Ovary (tissue), 10 donors: ENCODE measurements at places on chromosomes 4 and X. TPM values are rescaled to one million over a fixed set of nuclear protein-coding genes. Genes with fewer than 3 reads are reported as not detected.
A peak's percentile ranks its signal among the peaks of the same experiment; 100 is the strongest.

DNA sequence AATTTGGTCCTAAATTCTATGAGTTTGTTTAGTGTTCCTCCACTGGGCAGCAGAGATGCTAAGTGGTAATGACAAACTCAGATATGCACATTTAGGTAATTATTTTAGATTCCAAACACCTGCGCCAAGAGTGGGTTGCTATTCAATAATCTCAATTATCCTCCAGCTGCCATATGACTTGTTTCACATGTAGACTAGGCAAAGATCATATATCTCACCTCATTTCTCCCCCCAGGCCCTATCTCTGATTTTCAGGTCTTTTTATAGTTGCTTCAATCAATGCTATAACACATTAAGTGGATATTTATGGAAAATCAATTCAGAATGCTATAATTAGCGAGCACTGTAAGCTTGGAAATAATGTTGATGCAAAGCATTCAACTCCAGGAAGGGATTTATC is 217.6 kb downstream of the KCTD8 start:
- no peaks in the 10 kb centered on the region for H3K27me3 ChIP-seq
- DNase-seq = no peak
- H3K27ac ChIP-seq = no peak overlapping the region
- no peaks in the 10 kb centered on the region for H3K36me3 ChIP-seq

GRCh38 chr4:75722417-75722816 is 2.0 kb upstream of the USO1 start:
- H3K27me3 ChIP-seq = no peaks in the 10 kb centered on the region
- DNase-seq = no peak
- no peak overlapping the region for H3K27ac ChIP-seq
- H3K4me3 ChIP-seq = no peak overlapping the region
- peaks cover 4% of the 10 kb centered on the region for H3K4me1 ChIP-seq

DNA sequence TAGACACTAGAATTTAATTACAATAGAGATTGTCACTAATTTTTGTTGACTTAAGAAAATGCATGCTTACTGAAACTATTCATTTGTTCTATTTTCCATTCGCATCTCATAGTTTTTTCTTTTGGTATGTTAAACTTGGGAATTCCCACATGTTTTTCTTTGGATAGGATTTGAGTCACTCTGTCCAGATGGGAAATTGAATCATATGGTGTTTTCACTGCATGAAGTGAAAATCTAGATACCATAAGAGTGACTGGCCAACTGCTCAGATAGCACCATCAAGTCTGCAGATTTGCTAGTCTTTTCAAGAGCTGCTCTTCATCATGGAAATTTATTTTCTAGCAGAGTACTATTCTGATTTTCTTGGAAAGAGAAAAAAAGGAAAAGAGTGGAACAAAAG is 172.6 kb downstream of the FAM47B start:
- H3K27me3 ChIP-seq = no peaks in the 10 kb centered on the region
- H3K27ac ChIP-seq = no peak overlapping the region
- no peak overlapping the region for H3K4me3 ChIP-seq
- no peak for DNase-seq

The H2BW2 gene
- total RNA-seq = 0.12 TPM

DNA sequence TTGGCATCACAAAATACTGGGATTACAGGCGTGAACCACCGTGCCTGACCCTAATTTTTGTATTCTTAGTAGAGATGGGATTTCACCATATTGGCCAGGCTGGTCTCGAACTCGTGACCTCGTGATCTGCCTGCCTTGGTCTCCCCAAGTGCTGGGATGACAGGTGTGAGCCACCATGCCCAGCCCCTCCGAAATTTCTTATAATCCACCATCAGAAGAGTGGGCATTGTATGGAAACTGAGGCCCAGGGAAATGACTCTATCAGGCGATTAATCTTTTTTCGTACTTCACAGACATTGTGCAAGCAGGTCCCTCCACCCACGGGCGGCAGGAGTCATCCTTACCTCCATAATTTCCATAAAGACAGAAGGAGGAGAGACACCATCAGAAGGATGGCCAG is 16.0 kb downstream of the CRLF2 start:
- no peaks in the 10 kb centered on the region for H3K4me1 ChIP-seq
- H3K27ac ChIP-seq = no peak overlapping the region
- no peak for DNase-seq

GRCh38 chr4:37799941-37800554 is 26.4 kb upstream of the PGM2 start:
- no peaks in the 10 kb centered on the region for H3K27me3 ChIP-seq

DNA sequence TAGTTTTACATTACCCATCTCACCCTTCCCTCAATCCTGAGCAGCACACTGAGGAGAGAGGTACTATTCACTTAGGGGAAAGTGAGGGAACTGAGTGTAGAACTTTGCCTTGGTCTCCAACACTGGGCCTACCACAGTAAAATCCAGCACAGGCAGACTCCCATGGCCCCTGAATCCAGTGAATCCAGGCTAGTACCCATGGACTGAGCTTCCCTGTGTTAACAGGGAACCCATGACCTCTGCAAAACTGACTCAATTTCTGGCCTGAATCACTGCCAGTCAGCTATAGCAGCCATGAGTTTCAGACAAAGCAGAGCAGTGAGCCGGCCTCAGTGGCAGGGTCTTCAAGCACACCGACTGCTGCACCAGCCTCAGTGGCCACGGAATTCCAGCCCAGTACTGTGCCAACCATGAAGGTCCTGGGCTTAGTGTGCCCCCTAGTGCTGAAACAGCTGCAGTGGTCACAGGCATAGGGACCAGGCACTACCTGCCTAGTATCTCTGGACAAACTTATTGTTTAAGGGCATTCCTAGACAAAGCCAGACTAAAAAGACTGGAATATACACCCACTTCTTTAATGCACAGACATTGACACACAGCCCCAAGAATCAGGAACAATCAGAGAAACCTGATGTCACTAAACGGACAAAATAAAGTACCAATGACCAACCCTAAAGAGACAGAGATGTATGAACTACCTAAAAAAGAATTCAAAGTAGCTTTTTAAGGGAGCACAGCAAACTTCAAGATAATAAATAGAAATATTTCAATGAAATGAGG is 127.4 kb upstream of the RPL34 start:
- no peak for DNase-seq
- H3K27me3 ChIP-seq = no peaks in the 10 kb centered on the region
- no peak overlapping the region for H3K4me3 ChIP-seq
- H3K27ac ChIP-seq = no peak overlapping the region

GRCh38 chr4:173801876-173802661 is 272.0 kb upstream of the HAND2 start:
- no peak for DNase-seq
- H3K36me3 ChIP-seq = no peaks in the 10 kb centered on the region
- H3K27me3 ChIP-seq = no peaks in the 10 kb centered on the region
- H3K4me1 ChIP-seq = peaks cover 3% of the 10 kb centered on the region
- H3K4me3 ChIP-seq = no peak overlapping the region
- H3K27ac ChIP-seq = no peak overlapping the region

- H3K27ac ChIP-seq = no peak overlapping the region
- H3K4me3 ChIP-seq = no peak overlapping the region
- H3K4me1 ChIP-seq = no peaks in the 10 kb centered on the region
- DNase-seq = no peak
Measured at GRCh38 chr4:78484574-78484973, 67.0 kb upstream of the ANXA3 start.

GRCh38 chr4:102847687-102848086 is 20.3 kb upstream of the UBE2D3 start:
- no peaks in the 10 kb centered on the region for H3K4me1 ChIP-seq
- no peak for DNase-seq
- no peaks in the 10 kb centered on the region for H3K36me3 ChIP-seq
- no peaks in the 10 kb centered on the region for H3K27me3 ChIP-seq

DNA sequence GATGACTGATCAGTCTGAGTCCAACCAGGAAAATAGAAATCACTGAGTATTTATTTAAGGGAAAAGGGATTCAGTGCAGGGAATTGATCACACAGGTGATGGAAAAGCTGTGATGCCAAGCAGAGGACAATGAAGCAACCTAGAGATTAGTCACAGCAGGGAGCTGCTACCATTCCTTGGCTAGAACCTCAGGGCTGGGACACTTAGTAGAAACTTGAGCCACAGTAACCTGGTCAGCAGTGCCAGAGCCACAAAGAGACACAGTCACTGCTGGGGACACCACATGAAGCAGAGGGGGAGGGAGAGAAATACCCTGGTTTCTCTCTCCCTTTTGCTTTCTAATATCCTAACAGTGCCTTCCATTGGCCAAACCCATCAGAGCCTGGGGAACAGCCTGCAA is 38.7 kb downstream of the RTL9 start:
- H3K4me3 ChIP-seq = no peak overlapping the region
- H3K27ac ChIP-seq = no peak overlapping the region
- H3K4me1 ChIP-seq = no peaks in the 10 kb centered on the region

DNA sequence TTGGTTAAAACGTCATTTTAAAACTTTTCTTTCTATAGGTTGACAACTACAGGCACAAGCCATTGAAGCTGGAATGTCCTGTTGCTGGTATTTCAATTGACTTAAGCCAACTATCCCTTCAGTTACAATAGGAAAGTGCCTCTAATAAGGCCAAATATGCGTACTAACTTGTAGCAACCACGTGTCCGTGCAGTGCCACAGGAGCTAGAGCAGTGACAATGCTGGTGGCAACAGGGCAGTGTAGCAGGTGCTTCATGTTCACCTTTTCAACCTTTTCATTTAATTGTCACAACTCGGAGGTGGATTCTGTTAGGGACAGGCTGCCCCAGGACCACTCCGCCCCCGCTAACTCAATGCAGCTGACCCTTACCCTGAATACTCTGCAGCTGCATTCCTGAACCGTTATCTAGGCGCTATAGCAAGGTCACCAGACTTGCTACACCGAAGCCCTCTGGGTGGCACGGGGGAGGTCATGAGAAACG is 37.7 kb downstream of the ERVMER34-1 start:
- peaks cover 11% of the 10 kb centered on the region for H3K4me1 ChIP-seq
- peak overlapping the region; percentile 91 for H3K27ac ChIP-seq
- H3K27me3 ChIP-seq = no peaks in the 10 kb centered on the region
- H3K36me3 ChIP-seq = no peaks in the 10 kb centered on the region

The STAP1 gene
- total RNA-seq = not detected

DNA sequence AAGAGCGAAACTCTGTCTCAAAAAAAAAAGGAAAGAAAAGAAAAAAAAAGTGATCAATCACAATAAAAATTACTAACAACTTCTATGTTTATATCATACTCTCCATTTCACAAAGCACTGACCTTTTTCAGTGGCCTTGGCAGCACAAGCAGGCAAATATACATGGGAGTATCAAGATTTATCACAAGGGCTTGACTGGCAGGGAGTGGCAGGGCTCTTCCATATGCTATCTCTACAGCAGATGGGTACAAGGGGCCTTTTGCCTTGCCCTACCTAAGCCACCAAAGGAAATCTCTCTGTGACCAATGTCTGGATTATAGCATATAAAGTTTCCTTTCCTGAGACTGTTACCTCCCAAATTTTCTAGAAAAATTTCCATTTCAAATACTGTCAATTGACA is 24.4 kb downstream of the TSPAN5 start:
- no peaks in the 10 kb centered on the region for H3K36me3 ChIP-seq
- peaks cover 24% of the 10 kb centered on the region for H3K4me1 ChIP-seq
- H3K27ac ChIP-seq = no peak overlapping the region
- no peak overlapping the region for H3K4me3 ChIP-seq
- H3K27me3 ChIP-seq = no peaks in the 10 kb centered on the region
- DNase-seq = no peak

- no peak overlapping the region for H3K27ac ChIP-seq
- H3K4me1 ChIP-seq = peaks cover 9% of the 10 kb centered on the region
- H3K27me3 ChIP-seq = no peaks in the 10 kb centered on the region
- peak overlapping the region; percentile 42 for H3K4me3 ChIP-seq
Measured at GRCh38 chr4:78059524-78059889, 2.4 kb downstream of the FRAS1 start.

The EXOC1 gene
- 32.7 TPM for total RNA-seq

DNA sequence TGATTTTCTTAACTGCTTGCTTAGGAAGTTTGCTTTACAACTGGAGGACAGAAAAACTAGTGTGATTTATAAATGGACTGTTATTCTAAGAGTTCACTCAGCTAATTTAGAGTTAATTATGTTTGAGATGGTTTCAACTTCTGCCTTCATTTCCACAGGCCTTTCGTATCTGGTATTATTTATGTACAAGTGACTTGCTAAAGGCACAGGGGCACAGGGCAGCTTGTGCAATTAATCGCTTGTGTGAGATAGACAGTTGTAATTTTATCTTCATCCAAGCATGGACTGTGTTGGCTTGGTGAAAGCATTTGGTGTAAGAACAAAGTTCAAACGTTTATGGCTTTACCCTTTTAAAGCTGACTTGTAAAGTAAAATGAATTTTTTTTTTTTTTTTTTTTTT is 38.3 kb downstream of the GPAT3 start:
- H3K4me1 ChIP-seq = no peaks in the 10 kb centered on the region
- H3K27me3 ChIP-seq = no peaks in the 10 kb centered on the region
- no peak for DNase-seq
- no peak overlapping the region for H3K4me3 ChIP-seq

The LRIT3 gene
- total RNA-seq = 0.10 TPM

GRCh38 chr4:166700592-166700991 is 533.7 kb downstream of the SPOCK3 start:
- H3K36me3 ChIP-seq = no peaks in the 10 kb centered on the region
- H3K4me1 ChIP-seq = no peaks in the 10 kb centered on the region
- H3K27ac ChIP-seq = no peak overlapping the region

GRCh38 chr4:188195389-188195985 is 56.2 kb downstream of the TRIML1 start:
- DNase-seq = no peak
- H3K27ac ChIP-seq = no peak overlapping the region
- no peak overlapping the region for H3K4me3 ChIP-seq
- no peaks in the 10 kb centered on the region for H3K36me3 ChIP-seq
- no peaks in the 10 kb centered on the region for H3K4me1 ChIP-seq

GRCh38 chrX:132483488-132483887 is 5.3 kb downstream of the MBNL3 start:
- H3K27me3 ChIP-seq = no peaks in the 10 kb centered on the region
- H3K36me3 ChIP-seq = no peaks in the 10 kb centered on the region
- peaks cover 3% of the 10 kb centered on the region for H3K4me1 ChIP-seq
- DNase-seq = no peak
- H3K27ac ChIP-seq = no peak overlapping the region

The RCHY1 gene
- 27.9 TPM for total RNA-seq
